Glomerular endothelial cell (primary cell): ENCODE measurements at places on chromosomes 16 and 17. TPM values are rescaled to one million over a fixed set of nuclear protein-coding genes. Genes with fewer than 3 reads are reported as not detected.

- DNase-seq, result no peak
Measured at GRCh38 chr16:3080024-3080423, 14.6 kb downstream of the IL32 start.

DNA sequence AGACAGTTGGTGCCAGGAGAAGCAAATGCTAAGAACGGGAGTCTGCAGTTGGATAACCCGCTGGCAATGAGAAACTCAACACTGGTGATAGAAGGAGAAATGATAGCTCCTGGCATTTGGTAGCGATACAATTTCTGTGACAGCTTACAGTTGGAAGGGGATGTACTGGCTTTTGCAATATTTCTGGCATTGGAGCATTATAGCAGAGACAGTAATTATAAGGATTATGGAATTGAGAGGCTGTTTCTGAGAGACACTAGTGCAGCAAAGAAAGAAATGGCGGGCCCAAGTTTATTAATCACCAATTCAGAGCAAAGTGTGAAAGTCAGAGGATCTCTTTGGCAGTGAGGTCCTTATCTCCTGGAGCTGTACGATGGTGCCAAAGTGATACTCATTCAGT, 16.1 kb upstream of the SDK2 start:
- no peak for DNase-seq

- no peak for DNase-seq
Measured at GRCh38 chr16:86485746-86486145, 24.6 kb upstream of the FOXF1 start.

- no peak for DNase-seq
Measured at GRCh38 chr16:6177616-6178180, 1080.1 kb upstream of the EEF2KMT start.

DNA sequence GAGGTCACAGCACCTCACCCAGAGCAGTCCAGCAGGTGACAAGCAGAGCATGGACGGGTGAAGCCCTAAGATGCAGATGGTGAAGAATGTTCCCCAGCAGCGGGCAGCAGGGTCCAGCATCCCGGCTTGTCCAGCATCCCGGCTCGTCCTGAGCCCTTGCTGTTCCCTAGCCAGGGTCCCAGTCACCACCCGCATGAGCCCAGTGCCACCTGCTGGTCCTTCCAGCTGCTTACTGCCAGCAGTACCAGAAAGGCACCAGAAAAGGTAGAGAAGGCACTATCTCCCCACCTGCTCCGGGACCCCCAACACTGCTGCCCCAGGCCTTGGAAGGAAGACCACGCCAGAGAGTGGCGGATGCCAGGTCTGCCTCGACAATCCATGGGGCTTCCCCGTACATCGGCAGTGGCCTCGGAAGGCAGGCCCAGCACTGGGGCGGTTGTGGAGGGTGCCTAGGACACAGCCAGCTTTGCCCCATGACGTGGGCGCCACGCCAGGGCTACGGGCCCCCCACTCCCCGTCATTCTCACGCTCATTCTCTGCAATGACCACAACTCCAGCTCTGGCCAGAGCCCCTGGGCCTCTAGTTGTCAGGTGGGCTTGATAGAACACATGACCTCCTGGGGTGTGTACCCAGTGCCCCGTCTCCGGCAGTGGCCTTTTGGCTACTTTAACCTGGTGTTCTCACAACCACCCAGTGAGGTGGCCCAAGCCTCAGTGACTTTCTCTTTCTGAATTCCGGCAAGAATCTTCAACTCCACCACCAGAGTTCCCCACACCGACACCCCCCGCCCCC, 1.4 kb downstream of the CENPX start:
- no peak for DNase-seq

DNA sequence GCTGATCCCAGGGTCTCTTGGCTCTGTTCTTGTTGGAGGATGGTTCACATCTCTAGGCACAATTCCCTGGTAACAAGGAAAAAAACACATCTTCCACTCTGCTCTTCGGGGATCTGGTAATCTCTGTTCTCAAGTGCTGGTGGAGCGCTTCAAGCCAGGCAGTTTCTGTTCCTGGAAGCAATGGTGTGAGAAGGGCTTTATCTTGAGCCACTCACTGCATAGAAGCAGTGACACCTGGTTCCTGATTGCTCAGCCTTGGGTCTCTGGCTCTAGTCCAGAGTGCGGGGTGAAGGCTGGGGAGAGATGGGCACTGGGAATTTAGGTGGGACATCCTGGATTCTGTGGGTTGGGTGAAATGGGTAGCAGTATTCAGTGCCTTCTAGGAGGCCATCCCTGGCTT, 14.1 kb downstream of the AKAP1 start:
- DNase-seq, result no peak

GRCh38 chr17:27609611-27610303, 21.2 kb upstream of the LGALS9 start:
- no peak for DNase-seq

DNA sequence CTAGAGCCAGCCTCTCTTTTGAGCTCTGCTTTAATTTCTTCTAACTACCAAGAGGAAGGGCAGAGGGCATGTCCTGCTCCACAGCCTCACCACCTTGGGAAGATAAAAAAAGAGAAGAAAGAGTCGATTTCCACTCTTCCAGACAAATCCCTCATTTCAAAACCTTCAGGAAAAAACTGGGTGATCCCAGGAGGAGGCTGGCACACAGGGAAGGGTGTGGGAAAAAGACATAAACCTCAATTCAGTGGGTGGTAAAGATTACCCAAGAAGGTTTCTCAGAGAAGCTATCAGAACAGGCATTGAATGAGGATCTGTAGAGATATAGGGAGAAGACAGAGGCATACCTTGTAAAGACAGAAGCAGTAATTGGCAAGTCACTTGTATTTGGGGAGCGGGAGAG, 79.9 kb upstream of the CRHR1 start:
- DNase-seq, result no peak

DNA sequence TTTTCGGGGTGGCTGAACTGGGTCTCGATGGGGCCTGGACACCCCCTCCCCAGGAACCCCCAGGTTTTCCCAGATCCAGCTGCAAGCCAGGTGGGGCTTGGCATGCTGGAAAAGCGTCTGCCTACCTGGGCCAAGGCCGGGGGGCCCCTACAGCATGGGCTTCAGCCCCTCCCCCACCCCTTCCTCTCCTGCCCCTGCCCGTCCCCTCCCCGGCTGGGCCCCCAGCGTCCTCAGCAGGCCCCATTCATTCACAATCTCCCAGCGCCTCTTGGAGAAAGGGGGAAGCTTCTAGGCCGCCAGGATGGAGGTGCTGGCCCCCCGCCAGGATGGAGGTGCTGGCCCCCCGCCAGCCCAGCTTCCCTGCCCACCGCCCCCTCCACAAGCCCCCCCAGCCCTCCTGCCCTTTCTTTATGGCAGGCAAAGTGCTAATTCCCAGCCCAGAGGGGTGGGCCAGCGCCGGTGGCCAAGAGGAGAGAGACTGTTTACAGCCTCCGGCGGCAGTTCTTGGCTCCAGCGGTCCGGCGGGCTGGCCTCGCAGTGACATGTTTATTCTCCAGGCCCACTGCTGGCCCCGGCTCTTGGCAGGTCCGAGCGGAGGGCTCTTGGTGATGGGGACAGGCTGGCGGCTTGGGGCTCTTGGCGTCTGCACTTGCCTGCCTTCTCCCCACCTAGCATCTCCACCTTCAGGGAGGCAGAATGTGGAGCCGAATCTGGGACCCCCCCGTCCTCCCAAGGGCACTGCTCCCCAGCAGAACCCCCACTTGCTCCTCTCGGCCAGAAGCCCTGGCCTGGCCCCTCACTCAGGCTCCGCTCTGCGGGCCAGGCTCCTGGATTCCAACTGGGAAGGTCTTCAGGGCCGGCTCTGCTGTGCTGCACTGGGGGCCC, 94.4 kb upstream of the CIBAR2 start:
- DNase-seq, result no peak

The TMEM88 gene
- total RNA-seq, result 24.8 and 46.8 TPM in 2 replicates

The CCL5 gene
- total RNA-seq, result 1.6 and 1.8 TPM in 2 replicates

The OR1A1 gene
- total RNA-seq, result not detected in 2 replicates

The PDILT gene
- not detected in 2 replicates for total RNA-seq

The SBK1 gene
- total RNA-seq, result 0.23 and 0.53 TPM in 2 replicates
